ENCODE measurements at places on chromosomes 12 and 14.

DNA sequence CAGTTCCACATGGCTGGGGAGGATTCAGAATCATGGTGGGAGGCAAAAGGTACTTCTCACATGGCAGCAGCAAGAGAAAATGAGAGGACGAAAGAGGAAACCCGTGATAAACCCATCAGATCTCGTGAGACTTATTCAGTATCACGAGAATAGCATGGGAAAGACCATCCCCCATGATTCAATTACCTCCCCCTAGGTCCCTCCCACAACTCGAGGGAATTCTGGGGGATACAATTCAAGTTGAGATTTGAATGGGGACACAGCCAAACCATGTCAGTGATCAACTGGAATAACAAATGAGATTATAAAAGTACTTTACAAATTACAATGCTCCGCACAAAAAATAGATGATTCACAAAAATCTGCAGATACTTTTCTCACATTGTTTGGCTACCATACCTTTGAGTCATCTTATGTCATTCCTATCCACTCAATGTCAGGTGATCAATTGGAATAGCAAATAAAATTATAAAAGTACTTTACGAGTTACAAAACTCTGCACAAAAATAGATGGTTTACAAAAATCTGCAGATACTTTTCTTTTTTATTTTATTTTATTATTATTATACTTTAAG lies 338.9 kb downstream of the C12orf50 start:
- no peak for DNase-seq

GRCh38 chr12:104456950-104457745 lies 400 bp downstream of the CHST11 start:
- DNase-seq: peak; percentile 81

DNA sequence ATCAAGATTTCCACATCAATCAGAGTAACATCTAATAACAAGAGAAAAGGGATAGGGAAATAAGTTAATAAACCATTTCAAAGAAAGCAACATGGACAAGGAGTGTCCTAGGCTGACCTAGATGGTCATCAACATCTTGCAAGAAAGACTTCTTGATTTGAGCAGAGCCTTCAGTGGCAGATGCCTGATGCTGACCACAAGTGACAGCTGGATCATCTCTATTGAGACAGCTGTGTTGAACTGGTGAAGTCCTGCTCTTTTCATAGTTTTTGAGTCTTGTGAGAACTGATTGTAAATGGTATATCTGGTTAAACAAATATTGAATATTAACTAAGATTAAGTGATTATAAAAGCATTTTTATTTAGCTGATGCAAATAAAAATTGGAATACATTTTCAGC lies 1083.6 kb upstream of the LRFN5 start:
- DNase-seq: no peak

DNA sequence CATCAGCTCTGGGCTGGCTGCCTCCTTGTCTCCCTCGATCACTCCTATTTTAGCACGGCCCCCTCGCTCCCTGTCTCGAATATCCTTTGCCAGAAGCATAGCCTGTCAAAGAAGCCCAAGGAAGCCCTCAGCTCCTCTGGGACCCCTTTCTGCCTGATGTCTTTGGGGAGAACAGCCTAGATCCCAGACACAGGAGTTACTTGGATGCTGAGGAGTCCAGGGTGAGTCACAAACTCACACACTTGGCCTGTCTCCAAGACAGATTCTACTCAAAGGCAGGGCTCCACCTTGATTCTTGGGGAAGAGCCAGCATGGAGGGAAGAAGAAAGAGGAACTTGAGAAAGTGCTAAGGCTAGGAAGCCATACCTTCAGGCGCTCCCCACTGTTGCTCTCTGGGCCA lies 8.1 kb downstream of the AVIL start:
- no peak for DNase-seq
